ENCODE measurements at places on chromosomes 11 and 22. TPM values are rescaled to one million over a fixed set of nuclear protein-coding genes. Genes with fewer than 3 reads are reported as not detected.

Gene P4HA3
- 11.8 TPM for total RNA-seq

Gene UBE4A
- total RNA-seq, result 71.0 TPM

Gene KLHL35
- 1.0 TPM for total RNA-seq

Gene SUSD2
- total RNA-seq, result 0.13 TPM

Gene KRTAP5-7
- 0.07 TPM for total RNA-seq

Gene TCN2
- total RNA-seq, result 33.7 TPM

Gene ARFIP2
- total RNA-seq, result 51.5 TPM

Measured in thoracic aorta endothelial cell (primary cell).